Stomach (tissue), 19 donors: ENCODE measurements at places on chromosomes 1 and 21.

- peak; percentile 67 for DNase-seq
Observed at GRCh38 chr1:115457289-115457688, 119.2 kb upstream of the NGF start.

- peak; percentile 34 for DNase-seq
Observed at GRCh38 chr1:33099290-33100118, 18.6 kb downstream of the AZIN2 start.

- DNase-seq = no peak
Observed at GRCh38 chr1:210024996-210025395, 87.0 kb downstream of the SYT14 start.

- DNase-seq = peak; percentile 98
Observed at GRCh38 chr1:156728599-156729462, at the start of gene ISG20L2. ISG20L2 (minus strand) TSS chr1:156728766; CDS start chr1:156727652, 1,114 bp downstream.

GRCh38 chr1:228457017-228457395 lies 30.2 kb upstream of the RNF187 start:
- no peak for DNase-seq

DNA sequence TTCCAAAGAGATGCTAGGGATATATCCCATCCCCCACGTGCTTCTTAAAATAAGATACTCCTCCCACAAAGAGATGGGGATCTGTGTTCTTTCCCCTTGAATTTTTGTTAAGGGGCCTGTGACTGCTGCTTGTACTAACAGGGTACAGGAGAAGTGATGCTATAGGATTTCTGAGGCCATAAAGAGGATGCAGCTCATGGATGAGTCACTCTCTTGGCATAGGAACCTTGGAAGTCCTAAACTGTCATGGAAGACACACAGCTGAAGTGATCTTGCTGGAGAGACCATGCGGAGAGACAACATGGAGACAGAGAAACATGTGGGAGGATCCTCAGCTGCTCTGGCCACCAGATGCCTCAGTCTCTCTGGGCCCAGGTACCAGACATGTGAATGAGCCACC lies 157.2 kb downstream of the S1PR1 start:
- no peak for DNase-seq

DNA sequence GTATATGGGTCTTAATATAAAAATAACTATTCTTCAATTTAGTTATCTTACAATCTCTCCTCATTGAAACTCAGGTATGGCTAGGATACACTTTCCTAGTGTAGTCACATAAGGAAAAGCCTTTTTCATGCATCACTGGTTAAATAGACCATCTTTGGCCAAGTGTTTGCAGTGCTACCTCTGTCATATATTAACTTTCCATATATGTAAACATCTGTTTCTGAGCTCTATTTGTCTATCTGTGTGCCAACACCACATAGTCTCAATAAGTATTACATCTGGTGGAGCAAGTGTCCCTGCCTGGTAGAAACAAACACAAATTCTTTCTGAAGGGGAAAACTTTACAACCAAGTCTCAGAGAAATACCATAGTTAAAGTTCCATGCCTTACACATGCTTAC lies 134.6 kb downstream of the TSEN15 start:
- DNase-seq = no peak

GRCh38 chr21:30577766-30578165 lies 12.4 kb downstream of the KRTAP22-2 start:
- no peak for DNase-seq

DNA sequence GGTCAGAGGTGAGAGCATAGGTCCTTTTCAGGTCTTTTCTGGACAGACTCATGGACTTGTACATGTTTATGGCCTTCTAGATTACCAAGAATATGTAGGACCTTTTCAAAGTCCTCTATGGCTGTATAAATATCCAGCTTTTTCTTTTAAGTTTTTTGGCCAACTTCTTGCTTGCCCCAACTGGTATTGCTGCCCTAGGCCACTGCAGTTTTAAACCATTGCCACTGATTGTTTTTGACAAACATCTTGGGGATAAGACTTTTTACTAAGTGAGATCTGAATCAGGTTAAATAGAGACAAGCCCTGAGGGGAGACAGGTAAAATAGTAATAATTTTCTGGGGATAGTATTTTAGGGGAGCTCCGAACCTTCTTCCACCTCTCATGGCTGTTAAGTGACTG lies 14.8 kb upstream of the DDR2 start:
- DNase-seq = no peak

DNA sequence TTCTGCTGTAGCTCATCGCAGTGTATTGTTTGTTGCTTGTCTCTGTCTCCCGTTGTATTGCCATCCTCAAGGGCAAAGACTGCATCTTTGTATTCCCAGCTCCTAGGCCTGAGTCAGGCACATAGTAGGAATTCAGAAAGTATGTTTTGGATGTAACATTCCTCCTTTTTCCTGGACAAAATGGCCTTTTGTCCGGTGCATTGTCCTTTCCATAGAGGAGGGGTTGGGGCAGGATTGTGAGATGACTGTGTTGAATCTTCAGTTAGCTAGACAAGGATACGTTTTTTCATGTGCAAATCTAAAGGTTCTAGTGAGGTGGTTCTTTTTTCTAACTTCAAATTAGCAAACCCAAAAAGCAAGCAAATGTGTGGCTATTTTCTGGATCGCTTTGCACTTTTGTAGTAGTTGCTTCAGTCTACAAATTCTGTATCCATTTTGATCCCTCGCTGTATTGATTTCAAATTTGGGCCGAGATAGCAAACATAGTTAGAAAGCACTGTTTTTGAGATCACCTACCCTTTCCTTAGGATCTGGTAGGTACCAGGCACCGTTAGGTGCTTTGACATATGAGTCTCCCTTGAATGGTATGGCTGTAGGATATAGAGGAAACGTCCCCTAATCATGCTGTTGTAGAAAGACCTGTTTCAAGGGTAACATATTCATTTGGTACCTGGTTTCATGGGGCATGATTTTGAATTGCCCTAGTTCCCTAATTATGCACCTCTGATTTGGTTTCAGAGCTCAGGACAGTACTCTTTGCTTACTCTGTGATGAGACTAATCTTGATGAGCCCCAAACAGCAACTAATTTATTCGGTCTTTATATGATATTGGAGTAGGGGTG lies 1.2 kb downstream of the PPP1R8 start:
- DNase-seq = no peak

DNA sequence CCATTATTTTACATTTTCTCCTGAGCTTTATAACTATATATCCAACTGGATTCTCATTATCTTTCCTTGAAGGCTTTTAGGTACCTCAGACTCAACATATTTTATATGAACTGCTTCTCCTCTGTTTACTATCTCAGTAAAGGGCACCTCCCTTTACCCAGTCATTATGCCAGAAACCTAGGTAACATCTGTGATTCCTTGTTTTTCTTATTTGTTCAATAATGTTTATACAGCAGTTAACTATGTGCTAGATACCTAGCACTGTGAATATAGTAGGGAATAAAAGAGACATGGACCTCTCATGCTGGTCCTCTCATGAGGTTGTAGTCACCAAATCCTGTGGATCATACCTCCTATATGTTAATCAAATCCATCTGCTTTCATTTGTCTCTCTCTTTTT lies 25.6 kb downstream of the PPP1R12B start:
- DNase-seq = no peak

DNA sequence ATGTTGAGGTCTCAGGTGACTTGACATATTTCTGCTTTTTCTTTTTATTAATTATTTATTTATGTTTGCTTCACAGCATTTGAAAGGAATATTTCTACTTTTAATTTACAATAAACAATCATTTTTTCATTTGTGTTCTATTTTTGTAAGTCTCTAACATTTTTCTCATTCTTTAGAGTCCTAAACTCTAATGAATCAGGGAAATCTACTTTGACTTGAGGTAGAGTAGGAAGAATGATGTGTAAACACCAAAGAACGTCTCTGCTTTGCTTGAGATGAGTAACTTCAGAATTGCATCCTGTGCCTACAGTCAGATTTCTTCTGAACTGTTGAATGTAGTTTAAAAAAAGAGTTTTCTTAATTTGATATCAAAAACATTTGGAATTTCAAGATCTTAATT lies 65.2 kb downstream of the CNST start:
- no peak for DNase-seq

- DNase-seq = no peak
Observed at GRCh38 chr1:17486242-17486641, 46.8 kb upstream of the RCC2 start.
